ENCODE measurements at places on chromosomes 4 and X.
A peak's percentile ranks its signal among the peaks of the same experiment; 100 is the strongest.

GRCh38 chr4:138996090-138996489 lies 19.5 kb upstream of the NOCT start:
- ATAC-seq: no peak

GRCh38 chr4:74661427-74662201 lies 132.7 kb downstream of the BTC start:
- no peak for ATAC-seq

DNA sequence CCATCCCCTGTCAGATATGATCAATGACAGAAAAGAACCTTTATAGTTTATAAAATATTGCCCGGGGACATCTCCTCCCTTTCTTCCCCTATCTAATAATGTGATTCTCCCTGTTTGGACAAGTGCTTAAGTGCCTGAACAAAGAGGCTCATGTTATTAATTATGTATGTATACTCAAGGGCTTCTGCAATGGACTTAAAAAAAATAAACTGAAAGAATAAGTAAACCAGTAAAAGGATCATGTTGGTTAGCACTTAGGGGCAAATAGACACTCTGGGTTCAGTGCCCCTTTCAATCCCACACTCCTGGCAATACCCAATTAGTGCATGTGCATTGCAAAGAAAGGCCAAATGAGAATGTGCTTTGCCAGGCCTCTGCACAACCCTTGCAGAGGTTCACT lies 30.7 kb upstream of the RPS6KA6 start:
- no peak for ATAC-seq

GRCh38 chr4:81522711-81523110 lies 51.0 kb upstream of the RASGEF1B start:
- ATAC-seq: peak; percentile 58

GRCh38 chrX:36626898-36627297 lies 381.3 kb upstream of the FAM47C start:
- ATAC-seq: no peak

- no peak for ATAC-seq
Observed at GRCh38 chr4:13203101-13203500, 281.0 kb downstream of the RAB28 start.

DNA sequence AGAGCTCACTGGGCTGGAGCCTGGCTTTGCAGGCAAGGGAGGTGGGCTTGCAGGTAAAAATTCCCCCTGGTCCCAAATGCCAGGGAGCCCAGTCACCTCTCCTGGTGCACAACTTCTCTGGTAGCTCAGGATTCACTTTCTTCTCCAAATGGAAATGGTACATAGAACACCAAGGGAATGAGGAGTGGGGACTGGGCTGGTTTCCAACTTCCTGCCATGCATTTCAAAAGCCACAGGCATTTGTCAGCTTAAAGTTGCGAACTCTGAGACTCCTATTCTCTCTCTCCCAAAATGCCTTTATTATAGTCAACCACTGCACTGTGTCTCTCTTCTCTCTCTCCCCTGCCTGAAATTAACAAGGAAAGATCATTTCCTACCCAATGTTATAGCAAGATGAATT lies 177.3 kb downstream of the GRIA3 start:
- ATAC-seq: no peak

- no peak for ATAC-seq
Observed at GRCh38 chr4:13348216-13348615, 135.9 kb downstream of the RAB28 start.

DNA sequence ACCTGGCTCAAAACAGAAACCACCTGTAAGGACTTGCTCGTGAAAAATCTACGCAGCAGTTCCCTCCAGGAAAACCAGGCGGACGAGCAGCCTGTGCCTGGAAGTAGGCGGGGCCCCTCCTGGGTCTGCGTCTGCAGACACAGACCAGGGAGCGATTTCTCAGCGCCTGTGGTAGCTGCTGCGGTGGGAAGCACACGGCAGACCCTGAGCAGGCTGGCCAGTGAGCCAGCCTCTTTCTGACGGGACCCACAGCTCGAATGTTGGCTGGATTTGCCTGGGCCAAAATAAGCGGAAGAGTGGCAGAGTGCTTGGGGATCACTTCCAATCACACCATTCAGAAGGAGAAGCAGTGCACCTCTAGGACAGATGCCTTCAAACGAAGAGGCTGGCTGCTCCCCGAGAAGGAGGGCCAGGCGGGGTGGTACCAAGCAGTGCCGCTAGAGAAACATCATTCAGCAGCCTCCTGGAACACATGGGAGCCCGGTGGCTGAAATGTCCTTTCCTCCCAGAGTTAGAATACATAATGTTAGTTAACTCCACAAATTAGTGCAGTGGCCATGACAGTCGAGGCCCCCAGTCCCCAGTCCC lies 85.9 kb downstream of the GATB start:
- ATAC-seq: no peak

GRCh38 chr4:88177983-88178625 lies 19.7 kb upstream of the ABCG2 start:
- ATAC-seq: no peak

- ATAC-seq: peak; percentile 78
Observed at GRCh38 chr4:174522183-174523024, at the start of gene HPGD. Gene HPGD, minus strand, starts transcription at chr4:174522488. Its CDS starts 37 bp downstream, at chr4:174522451.

DNA sequence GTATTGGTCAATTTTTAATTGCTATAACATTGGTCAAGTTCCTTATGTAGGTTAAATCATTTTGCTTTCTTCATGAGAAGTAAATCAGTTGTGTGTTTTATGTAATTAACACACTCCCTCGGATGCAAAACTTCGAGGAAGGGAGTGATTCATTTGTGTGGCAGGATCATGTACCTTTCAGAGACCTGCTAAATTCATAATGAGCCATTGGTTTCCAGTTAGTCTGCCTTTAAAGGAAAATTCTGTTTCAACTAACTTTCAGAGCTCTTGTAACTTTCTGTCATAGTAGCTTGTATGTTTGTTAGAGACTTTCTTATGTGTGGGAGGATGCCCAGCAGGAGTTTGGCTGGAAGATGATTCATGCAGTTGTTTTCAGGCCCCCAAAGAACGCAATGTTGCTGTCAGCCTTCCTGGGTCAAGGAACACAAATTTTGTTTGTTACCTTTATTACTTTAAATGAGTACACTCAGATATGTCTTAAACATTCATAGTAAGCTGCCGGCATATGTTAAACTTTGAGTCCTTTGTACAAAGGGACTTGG lies 72.1 kb downstream of the GPR101 start:
- ATAC-seq: no peak

DNA sequence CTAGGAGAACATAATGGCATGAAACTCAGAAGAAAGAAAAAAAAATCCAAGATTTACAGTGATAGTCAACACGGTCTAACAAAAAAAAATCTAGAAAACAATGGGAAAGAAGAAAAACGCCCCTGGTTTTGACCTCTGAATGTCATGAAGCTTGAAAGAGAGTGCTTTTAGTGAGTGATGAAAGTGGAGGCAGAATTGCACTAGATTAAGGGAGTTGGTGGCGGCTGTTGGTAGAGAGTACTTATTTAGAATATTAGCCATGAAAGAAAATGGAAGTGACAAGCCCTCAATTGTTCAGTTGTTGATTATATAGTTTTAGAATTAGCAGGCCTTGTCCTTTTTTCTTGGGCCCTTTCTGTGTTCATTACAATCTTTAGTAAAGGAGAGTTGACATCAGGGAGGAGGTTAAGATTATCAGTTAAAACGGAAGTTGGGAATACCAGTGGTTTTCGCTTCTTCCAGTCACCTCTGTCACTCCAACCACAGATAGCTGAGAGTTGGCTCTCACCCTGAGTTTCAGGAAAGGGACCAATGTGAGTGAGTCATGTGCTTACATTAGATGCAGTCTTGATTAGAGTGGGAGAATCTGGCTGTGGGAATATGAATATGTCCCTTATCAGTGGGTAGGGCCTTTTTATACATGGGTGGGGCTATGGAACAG lies 29.7 kb downstream of the EREG start:
- no peak for ATAC-seq

Measured in stimulated activated memory B cell treated with anti-CD40 and anti-IgM and Interleukin-4, amounts not matched to agents 10 μg/mL and 1 μg/mL and 100 μg/mL, for 72 hours (primary cell).